Activated naive CD4-positive, alpha-beta T cell treated with anti-CD3 and anti-CD28 coated beads, Interleukin-2, amount 50 U/mL, for 16 hours (primary cell): ENCODE measurements at places on chromosomes 4 and X.

DNA sequence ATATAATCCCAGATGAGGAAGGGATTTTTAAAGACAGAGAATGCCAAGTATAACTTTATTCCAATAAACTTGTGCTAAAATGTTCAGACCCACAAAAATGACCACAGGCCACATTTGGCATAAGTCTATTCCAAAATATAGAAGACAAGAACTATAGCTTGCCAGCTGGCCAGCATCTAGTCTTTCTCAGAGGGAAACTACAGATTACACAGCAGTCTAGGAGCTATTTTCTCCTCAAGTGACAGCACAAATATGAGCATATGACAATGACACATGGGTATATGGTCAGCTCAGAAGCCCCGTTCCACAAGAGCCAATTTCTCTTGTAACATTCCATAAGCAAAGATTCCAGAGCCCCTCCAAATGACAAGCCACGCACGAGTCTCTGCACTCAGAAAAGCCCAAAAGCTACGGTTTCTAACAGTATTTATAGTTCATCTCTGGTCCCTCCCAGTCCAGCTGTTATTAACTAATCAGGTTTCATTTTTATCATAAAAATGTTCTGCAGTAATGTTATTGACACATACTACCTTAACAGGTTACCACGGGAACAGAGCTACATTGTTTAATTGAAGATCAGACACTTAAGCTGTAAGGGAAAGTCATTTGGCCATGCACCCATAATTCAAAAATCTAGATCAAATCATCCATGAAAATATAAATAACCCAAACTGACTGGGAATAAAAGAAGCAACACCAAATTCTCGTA lies 70.3 kb downstream of the RAB28 start:
- DNase-seq = no peak

DNA sequence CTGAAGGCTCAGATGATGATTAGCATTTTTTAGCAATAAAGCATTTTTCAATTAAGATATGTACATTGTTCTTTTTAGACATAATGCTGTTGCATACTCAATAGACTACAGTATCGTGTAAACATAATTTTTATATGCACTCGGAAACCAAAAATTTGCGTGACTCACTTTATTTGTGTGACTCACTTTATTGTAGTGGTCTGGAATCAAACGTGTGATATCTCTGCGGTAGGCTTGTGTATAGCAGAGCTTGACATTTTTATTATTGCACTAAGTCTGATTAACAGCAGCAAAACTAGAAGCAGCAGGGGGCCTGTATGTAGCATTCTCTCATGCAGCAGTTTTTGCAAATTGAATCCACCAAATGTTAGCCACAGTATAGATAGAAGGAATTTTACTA lies 119.1 kb upstream of the PRDX4 start:
- DNase-seq = no peak

- no peak for DNase-seq
Measured at GRCh38 chr4:101122019-101122418, 225.3 kb downstream of the PPP3CA start.

DNA sequence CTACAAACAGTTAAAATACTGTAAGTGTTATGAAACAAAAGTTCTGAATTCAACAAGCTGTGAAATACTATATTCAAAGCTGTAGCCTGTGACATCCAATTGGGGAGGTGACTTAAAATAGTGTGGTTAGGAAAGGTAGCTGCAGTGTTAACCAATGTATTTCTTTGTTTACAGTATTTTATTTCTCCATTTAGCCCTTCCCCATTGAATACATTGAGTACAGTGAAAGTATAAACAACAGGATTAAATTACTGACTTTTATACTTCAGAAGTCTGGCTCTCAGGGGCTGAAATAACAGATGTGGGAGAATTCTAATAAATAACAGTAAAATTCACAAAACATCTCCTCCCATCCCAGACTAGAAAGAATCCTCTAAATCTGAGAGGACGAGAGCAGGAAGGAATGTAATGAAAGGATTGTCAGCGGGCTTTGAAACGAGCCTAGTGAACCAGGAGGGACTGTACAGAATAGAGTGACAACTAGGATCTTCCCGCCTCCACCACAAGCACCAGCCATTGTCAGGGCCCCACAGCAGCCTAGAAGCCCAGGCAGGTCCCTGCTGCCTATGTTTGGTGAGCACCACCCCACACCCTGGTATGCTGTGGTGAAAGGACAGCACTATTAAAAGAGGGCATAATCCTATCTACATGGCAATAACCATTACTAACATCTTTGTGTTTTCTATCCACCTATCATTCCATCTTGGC lies 73.7 kb downstream of the SPCS3 start:
- no peak for DNase-seq

DNA sequence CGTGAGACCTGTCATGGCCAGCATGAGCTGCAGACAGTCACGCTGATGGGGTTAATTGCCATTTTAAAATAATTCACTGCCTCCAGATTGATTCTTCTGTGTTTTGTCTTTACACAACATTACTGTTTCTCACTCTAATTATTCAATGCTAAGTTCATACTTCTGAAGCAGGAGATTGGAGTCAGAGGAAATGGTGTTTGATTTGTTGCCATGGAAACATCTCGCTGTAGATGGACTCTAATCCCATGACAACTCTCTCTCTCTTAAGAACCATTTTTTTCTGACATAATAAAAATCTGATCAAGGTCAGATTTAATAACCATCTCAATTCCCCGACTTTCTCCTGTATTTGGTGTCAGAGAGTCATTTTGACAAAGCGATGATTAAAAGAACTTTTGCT lies 209.0 kb downstream of the IDS start:
- DNase-seq = no peak

- DNase-seq = no peak
Measured at GRCh38 chr4:152352215-152352614, 183.7 kb downstream of the FBXW7 start.

DNA sequence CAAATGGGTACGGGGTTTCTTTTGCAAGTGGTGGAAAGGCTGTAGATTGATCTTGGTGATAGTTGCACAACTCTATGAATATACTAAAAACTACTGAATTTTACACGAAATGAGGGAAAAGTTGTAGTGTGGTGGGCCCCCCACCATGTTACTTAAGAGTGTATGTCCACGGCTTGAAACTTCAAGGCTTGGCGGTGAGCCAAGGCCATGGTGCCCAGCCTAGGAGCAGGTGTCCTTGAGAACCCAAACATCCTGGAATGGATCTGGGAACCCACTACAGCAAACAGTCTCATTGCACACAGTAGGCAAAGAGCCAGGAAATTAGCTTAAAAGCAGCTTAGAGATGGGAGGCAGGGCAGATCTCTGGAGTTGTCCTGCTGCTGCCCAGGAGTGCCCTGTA lies 62.9 kb downstream of the BRCC3 start:
- no peak for DNase-seq

GRCh38 chr4:159293811-159294515 lies 191.1 kb downstream of the RAPGEF2 start:
- DNase-seq = no peak

DNA sequence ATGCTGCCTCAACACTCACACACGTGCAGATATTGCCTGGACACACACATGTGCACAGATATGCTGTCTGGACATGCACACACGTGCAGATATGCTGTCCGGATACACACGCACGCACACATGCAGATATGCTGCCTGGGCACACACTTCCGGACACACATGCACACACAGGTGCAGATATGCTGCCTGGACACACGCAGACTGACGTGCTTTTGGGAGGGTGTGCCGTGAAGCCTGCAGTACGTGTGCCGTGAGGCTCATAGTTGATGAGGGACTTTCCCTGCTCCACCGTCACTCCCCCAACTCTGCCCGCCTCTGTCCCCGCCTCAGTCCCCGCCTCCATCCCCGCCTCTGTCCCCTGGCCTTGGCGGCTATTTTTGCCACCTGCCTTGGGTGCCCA lies 14.7 kb downstream of the FGFRL1 start:
- DNase-seq = no peak

GRCh38 chr4:74258963-74259362 lies 49.3 kb upstream of the EPGN start:
- no peak for DNase-seq

GRCh38 chrX:68354879-68355628 lies 78.2 kb downstream of the OPHN1 start:
- DNase-seq = no peak

DNA sequence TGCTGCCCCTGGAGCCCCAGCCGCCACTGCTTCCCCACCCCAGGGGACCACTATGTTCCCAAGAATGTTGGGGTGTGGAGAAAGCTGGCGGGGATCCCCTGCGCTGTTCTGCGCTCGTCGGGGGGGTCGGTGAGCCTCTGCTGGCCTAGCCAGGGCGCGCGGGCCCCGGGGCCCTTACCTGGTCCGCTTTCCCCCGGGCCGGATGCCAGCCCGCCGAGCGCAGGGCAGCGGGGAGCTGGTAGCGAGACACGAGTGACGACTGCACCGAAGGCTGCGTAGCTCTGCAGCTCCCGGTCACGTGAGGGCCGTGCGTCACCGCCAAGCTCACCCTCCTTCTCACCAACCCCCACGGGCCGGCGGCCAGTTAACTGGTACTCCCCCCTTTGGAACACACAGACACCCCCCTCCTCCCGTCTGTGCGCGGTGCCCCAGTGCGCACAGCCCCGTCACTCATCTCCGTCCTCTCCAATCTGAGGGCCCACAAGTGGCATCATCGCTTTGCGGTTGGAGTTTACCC lies at the start of gene BEX1:
BEX1 (minus strand) TSS at position 254 of the 517 bp plus-strand sequence. CDS start 897 bp downstream, outside the sequence.
- DNase-seq = peak; percentile 10

DNA sequence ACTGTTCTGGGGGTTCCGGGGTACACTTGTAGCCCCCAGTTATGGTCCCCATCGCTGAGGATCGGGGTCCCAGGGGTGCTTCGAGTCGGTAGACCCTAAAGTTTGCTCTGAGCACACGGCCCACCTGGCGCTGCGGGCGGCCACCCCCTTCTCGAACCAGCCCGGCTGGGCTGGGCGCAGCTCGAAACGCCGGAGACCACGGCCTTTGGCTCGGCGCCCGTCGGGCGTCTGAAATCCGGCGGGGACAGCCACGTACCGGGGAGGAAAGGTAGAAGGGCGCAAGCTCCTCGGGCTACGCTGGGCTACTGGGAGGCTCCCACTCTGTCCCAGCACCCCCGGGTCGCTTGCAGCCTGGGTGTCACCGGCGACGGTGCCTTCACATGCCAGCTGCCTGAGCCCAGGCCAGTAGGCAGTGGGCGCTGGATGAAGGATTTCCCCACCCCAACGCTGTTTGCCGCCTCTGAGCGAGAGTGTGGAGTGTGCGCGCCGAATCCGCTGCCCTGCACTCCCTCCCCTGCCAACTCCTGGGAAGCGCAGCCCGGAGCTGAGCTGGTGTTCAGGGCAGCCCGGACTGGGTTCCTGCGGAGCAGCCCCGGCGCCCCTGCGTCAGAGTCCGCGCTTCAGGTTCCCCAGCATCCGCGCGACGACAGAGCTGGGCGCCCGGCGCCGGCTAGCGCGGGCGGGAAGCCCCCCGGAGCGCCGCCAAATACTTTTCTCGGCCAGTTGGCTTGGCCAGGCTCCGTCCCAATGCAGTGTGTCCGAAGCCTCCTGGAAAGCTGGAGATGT lies 637 bp downstream of the MAMLD1 start:
- DNase-seq = peak; percentile 14

GRCh38 chrX:154327038-154327820 lies 31.6 kb downstream of the TKTL1 start:
- DNase-seq = no peak

DNA sequence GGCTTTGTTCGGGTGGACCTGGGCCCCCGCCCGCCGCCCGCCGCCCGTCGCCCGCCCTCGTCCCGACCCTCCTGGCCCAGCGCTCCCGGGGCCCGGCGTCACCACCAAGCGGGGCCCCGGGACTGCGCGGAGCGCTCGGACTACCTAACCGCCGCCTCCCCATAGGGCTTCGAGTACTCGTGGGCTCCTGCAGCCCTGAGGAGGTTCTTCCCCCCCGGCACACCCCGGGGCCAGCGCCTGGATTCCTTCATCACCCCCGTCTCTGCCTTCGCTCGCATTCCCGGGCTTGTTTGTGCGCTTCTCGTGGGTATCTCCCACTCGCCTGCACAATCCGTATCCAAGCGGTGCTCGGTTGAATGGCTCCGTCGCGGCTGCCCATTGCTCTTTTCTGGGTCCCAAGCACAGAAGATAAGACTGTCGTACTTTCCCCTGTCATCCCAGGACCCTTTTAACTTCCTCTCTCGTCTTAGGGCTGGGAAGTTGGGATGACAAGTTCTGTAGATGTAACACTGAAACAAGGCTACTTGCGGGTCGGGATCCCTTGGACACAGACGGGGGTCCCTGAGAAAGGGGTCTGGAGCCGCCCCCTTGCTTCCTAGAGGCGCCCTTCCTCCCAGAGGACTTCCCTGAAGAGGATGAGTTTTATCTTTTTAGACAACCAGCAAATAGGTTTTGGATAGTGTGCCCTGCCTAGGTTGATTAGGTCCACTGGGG lies 565 bp downstream of the MOB1B start:
- no peak for DNase-seq

DNA sequence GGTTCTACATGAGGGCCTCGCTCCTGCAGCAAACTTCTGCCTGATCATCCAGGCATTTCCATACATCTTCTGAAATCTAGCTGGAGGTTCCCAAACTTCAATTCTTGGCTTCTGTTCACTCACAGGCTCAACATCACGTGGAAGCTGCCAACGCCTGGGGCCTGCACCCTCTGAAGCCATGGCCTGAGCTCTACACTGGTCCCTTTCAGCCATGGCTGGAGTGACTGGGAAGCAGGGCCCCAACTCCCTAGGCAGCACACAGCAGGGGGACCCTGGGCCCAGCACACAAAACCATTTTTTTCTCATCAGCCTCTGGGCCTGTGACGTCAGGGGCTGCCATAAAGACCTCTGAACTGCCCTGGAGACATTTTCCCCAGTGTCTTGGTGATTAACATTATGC lies 542.7 kb downstream of the TLL1 start:
- no peak for DNase-seq

DNA sequence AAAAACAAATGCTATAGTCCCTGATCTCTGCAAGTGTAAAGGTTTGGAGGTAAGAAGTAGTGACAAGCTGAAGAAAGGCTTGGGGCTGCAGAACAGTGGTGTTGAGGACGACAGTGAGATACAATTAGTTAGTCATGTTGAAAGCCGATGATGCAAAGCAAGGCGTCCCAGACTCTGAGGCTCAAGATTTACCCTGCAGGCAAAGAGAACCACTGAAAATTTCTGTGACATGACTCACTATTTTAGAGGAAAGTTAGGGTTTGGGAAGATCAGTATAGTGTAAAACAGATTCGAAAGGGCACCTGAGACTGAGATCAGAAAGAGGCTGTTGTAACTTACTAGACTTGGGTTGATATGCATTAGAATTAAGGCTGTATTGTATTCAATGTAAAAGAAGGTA lies 281.3 kb upstream of the FTHL17 start:
- no peak for DNase-seq

DNA sequence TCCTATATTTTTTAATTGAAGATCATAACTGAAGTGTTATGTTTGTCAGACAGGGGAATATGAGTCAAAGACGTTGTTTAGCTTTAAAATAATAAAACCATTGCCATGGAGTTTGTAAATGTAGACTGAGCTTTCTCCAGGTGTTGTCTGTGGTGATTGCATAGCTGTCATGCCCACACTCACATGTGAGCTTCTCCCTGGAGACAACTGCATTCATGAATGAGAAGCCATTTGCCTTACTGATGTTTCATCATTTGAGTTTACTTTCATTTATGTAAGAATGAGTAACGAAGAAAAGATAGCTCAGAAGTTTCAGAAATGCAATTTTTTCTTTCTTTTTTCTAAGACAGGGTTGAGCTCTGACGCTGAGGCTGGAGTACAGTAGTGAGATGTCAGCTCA lies 339.1 kb downstream of the GALNTL6 start:
- no peak for DNase-seq
